ENCODE measurements at places on chromosomes 2 and 18.

GRCh38 chr2:42984617-42985016 is 192.2 kb upstream of the HAAO start:
- DNase-seq, result no peak

- no peak for DNase-seq
These were observed 307.4 kb upstream of the POU3F3 start for GRCh38 chr2:104546537-104546936.

DNA sequence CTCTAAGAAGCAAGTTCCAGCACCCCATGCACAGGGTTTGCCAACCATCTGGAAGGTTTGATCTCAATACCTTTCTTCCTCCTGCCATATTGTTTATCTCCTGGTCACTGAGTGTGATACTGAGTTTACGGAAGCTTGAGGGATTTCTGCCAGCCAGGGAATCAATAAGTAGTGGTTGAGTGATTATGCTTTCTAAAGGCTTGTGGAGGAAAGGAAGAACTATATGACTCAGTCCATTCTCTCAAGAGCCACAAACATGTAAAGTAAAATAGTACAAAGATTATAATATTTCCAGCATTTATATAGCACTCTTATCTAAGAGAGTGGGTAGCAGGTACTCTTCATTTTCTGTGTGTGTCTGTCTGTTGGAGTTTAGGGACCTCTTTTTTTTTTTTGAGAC is 49.2 kb downstream of the SLC4A3 start:
- no peak for DNase-seq

- no peak for DNase-seq
These were observed 65.3 kb downstream of the STAT1 start for GRCh38 chr2:190948671-190949070.

GRCh38 chr18:924987-925386 is 20.3 kb downstream of the ADCYAP1 start:
- no peak for DNase-seq

GRCh38 chr2:31083234-31083993 is 54.8 kb downstream of the GALNT14 start:
- no peak for DNase-seq

DNA sequence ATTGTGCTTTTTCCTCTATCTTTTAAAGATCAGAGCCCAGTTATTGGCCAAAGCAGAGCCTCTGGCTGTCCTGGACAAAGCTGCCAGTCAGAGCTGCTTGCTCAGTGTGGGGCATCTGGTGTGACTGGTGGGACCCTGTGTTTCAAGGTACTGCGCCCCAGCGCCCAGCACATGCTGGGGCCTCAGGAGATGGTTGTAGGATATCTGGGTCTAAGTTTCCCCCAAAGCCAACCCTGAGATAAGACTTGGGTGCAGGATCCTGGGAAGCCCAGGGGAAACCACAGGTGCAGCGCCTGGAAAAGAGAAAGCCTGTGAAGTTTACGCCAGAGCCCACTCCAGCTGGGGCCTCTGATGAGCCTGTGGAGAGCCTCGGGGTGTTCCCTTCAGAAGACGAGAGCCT is 117.7 kb downstream of the RPIA start:
- DNase-seq, result no peak

DNA sequence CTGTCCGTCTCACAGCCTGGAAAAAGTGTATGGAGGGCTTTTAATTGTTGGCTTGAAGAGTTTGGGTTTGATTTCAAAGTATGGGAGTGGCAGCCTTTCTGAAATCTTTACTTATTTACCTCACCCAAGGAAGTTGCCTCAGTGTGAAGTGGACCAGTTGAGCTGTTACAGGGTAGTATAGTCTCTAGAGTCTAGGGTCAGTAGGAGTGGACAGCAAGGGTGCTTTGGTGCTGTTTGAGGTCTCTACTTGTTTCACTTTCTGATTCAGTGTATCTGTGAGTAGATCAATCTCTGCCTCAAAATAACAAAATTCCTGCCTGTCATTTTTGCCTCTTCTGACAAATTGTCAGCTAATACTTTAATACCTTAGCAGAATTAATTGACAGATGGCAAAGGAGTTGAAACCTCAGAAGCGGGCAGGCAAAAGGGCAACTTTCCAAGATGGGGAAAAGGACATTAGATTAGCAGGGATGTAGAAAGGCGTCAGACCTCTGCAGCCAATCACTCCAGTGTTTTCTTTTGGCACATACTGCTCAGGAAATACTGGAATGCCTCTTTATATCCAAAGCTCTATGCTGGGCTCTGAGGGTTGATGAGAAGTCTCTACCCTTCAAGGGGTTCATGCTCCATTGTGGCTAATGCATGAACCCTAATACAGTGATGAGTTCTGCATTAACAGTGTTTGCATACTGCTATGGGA is 5.9 kb downstream of the RIOK3 start:
- no peak for DNase-seq

GRCh38 chr18:58502628-58503027 is 126.3 kb downstream of the ALPK2 start:
- no peak for DNase-seq

DNA sequence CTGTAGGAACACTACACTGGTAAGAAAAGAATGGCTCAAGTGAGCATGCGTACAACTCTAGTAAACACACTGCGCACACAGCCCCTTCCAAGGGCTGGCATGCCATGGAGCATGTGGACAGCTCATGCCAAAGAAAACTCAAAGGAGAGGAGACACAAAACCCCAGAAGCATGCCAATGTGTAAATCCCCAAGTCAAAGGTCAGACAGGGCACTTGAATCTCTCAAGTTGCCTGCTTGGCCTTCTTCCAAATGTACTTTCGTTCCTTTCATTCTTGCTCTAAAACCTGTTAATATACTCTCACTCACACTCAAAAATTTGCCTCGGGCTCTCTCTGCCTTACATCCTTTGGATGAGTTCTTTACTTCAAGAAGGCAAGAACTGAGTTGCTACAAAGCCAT is 365.3 kb downstream of the NBAS start:
- no peak for DNase-seq

DNA sequence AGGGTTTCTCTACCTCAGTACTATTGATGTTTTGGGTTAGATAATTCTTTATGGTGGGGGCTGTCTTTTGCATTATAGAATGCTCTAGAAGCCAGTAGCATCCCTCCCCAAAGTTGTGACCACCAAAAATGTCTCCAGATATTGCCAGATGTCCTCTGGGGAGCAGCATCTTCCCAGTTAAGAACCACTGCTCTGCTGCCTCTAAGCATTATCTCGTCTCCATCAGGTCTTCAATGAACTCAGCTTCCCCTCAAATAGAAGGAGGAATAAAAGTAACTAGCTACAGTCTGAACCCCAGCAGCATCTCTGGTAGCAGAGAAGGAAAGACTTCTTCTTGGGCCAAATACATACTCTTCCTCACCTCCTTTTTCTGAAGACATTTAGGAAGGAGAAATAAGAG is 244.1 kb downstream of the AGPS start:
- no peak for DNase-seq
